ENCODE measurements at places on chromosomes 12 and 14. TPM values are rescaled to one million over a fixed set of nuclear protein-coding genes. Genes with fewer than 3 reads are reported as not detected.

- H3K27me3 ChIP-seq = no peaks in the 10 kb centered on the region
- peak overlapping the region; percentile 99 for H3K4me3 ChIP-seq
- no peaks in the 10 kb centered on the region for H3K36me3 ChIP-seq
Observed at GRCh38 chr12:6925540-6926279, 2.0 kb upstream of the ATN1 start.

DNA sequence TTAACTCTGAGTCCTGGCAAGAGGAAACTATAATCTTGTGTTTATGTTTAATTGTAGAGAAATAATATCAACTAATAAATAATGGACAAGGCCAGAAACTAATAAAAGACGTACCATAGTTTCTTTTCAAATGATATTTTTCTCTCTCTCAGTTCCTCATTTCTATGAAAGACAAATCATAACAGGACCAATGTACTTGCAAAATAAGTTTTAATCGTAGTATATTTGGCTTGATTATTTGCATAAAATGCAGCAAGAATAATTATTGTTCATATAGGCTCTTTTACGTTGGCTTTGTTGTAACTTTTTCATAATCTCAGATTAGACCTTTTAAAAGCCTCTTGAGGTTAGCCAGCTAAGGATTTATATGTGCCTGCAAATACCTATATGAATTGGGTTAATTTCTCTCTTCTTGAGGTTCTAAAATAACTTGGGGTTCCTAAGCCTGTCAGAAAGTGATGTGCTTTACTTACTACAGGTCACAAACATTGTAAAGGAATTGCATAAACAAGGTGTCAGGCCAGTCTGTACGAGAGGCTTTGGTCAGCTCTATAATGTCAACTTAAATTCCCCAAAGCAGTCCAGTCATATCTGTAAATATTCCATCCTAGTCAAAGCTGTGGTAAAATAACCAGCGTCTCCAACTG, 152.8 kb upstream of the PTPRQ start:
- H3K27me3 ChIP-seq = no peaks in the 10 kb centered on the region
- no peak overlapping the region for H3K4me3 ChIP-seq
- DNase-seq = no peak
- H3K27ac ChIP-seq = no peak overlapping the region
- no peaks in the 10 kb centered on the region for H3K36me3 ChIP-seq

- H3K36me3 ChIP-seq = peaks cover 46% of the 10 kb centered on the region
- no peaks in the 10 kb centered on the region for H3K27me3 ChIP-seq
- no peak overlapping the region for H3K4me3 ChIP-seq
- no peaks in the 10 kb centered on the region for H3K4me1 ChIP-seq
- H3K27ac ChIP-seq = no peak overlapping the region
Observed at GRCh38 chr12:117158911-117159553, 31.2 kb downstream of the FBXO21 start.

DNA sequence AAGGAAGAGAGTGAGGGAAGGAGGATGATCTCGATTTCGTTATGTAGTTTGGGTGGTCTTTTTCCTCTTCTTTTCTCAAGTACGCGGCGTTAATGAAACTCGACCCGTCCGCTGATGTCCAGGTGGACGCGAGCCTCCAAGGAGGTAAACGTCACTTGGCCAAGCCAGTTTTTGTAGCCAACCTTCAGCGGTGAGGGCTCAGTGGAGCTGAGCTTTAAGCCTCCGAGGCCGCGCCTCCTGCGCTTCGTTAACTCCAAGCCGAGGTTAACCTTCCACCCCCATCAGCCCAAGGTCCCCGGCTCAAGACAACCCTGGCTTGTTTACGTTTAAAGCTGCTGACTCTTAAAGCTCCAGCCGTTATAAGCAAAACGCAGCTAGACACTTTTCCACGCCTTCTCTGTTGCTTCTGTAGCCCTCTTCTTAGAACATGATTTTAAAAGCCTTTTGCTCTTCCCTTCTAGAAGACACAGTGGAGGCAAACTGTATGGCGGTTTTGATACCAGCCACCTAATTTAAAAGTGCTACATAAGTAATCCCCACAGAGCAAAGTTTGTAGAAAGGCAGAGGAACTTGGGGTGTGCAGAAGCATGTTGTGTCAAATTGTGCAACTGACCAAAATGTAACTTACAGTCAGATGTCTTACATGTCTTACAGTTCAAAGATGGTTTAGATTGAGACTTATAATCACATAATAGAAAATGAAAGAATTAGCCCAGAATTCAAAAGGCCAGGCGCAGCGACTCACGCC, 923 bp upstream of the ITPR2 start:
- no peaks in the 10 kb centered on the region for H3K27me3 ChIP-seq
- H3K4me1 ChIP-seq = peaks cover 33% of the 10 kb centered on the region
- peak overlapping the region; percentile 75 for H3K4me3 ChIP-seq

DNA sequence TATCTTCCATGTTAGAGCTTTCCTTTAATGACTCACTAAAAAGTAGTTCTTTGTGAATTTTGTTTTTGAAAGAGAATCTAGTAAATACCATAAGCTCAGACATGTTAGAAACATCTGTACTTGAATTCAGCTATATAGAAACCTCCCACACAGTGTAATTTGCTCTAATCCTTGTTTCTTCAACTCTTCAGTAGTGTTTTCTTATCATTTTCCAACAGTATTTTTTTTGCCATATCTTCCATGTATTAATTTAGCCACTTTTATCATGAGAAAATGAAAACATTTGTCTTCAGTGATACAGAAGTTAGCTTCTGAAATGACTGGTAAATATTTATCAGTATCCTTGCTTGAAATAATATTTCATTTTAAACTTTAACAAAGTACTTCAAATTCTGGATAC, 73.6 kb downstream of the ARID2 start:
- no peak overlapping the region for H3K4me3 ChIP-seq
- no peak overlapping the region for H3K27ac ChIP-seq
- DNase-seq = no peak
- H3K27me3 ChIP-seq = no peaks in the 10 kb centered on the region
- H3K4me1 ChIP-seq = peaks cover 6% of the 10 kb centered on the region

DNA sequence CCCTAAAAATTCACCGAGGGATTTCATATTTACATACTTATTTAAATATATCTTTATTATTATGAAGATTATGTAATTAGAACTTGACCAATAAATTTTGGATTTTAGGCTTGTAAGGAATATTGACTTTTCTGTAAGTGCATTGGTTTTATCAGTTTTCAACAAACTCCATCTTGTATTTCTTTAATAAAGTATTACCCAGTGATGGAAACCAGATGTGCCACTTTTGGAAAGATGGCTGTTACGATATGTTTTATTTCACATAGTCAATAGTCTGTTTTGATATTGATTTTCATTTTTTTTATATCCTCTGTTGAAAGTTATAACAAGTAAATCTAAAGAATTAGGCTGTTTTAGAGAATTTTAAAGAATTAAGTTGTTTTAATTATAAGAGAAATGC, 1.8 kb downstream of the MON2 start:
- peaks cover 17% of the 10 kb centered on the region for H3K4me1 ChIP-seq
- no peak for DNase-seq
- no peak overlapping the region for H3K4me3 ChIP-seq
- H3K36me3 ChIP-seq = no peaks in the 10 kb centered on the region
- no peaks in the 10 kb centered on the region for H3K27me3 ChIP-seq

- peaks cover 9% of the 10 kb centered on the region for H3K36me3 ChIP-seq
- H3K4me3 ChIP-seq = no peak overlapping the region
- no peak for DNase-seq
- H3K27ac ChIP-seq = no peak overlapping the region
Observed at GRCh38 chr12:14878488-14878887, 7.2 kb downstream of the MGP start.

DNA sequence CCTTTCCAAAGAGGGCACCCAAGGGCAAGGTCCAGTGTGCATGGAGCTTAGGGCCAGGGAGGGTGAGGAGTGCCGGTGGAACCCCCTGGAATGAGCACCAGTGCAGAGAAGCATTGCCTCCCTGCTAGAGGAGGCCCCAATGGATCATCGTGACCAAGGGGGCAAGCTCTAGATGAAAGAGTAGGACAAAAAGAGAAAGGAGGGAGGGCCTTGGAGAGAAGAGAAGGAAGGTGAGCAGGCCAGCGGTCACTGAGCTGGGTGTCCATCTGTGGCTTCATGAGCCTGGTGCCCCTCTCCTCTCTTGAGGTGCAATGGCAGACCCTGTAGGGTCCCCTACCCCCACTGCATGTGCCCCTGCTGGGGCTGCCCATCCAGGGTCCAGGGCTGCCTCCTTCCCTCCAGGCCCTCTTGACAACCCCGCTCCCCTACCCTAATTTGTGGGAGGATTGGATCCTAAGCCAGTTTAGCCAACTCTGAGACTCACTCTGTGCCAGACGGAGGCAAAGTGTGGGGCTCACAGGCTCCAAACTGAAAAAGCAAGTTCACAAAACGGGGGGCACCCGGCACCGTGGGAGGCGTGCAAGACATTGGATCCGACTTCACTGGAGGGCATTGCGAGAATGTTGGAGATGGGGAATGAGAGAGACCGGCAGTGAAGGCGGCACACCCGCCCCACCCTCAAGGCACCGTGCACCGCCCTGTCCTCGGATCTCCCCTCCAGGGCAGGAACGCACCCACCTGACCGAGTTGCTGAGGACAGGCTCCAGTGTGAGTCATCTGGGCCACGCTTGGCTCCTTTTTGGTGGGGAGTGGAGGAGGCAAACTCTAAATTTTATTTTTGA, 207.5 kb downstream of the KIF26A start:
- no peaks in the 10 kb centered on the region for H3K36me3 ChIP-seq
- DNase-seq = peak; percentile 58

DNA sequence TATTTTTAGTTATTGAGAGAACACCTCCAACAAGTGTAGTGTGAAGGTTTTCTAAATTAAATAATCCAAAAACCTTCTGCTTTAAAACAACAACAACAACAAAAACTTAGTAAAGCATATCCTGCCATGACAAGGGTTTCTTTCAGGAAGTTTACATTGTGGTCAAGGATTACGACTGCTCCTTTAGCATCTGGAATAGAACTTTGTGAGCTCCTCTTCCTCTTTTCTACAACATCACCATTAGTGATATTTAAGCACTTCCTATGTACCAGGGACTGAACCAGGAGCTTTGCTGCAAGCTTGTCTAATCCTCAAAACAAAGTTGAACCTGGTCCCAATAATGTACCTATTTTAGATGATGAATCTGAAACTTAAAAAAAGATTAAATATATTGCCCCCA, 315.4 kb upstream of the KITLG start:
- H3K27me3 ChIP-seq = no peaks in the 10 kb centered on the region
- H3K4me1 ChIP-seq = no peaks in the 10 kb centered on the region
- no peak overlapping the region for H3K4me3 ChIP-seq
- no peak overlapping the region for H3K27ac ChIP-seq

DNA sequence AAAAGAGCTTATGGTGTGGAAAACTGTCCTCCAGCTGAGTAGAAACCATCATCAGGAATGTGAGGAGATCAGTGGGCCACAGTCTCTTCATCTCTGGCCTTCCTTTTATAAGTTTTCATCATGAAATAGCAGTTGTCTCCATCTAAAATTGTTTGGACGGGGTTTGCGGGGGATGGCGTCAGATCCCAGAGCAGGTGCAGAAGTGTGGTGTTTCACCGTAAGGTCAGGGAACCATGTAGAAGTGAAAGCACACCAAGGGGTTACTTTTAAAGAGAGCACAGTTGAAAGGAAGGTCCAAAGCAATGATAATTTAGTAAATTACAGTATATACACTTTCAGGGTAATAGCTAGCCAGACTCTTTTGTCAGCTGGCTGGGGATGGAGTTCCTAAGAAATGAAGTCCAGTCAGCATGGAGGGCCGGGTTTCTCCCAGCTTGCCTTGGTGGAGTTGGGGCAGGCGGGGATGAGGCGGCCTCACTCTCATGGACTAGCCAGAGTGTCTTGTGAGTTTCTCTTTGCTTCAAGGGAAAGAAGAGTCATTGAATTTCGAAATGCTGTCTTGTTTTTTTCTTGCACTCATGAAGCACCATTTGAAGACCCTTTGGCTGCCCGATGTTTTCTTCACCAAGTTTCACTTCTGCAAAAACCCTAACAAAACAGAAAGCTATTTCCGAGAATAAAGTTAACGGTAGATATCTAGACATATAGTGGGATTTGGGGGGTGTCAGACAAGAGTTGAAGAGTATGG, 100.6 kb downstream of the ETV6 start:
- peaks cover 51% of the 10 kb centered on the region for H3K4me1 ChIP-seq
- DNase-seq = no peak
- H3K4me3 ChIP-seq = no peak overlapping the region
- peak overlapping the region; percentile 92 for H3K27ac ChIP-seq
- no peaks in the 10 kb centered on the region for H3K27me3 ChIP-seq

DNA sequence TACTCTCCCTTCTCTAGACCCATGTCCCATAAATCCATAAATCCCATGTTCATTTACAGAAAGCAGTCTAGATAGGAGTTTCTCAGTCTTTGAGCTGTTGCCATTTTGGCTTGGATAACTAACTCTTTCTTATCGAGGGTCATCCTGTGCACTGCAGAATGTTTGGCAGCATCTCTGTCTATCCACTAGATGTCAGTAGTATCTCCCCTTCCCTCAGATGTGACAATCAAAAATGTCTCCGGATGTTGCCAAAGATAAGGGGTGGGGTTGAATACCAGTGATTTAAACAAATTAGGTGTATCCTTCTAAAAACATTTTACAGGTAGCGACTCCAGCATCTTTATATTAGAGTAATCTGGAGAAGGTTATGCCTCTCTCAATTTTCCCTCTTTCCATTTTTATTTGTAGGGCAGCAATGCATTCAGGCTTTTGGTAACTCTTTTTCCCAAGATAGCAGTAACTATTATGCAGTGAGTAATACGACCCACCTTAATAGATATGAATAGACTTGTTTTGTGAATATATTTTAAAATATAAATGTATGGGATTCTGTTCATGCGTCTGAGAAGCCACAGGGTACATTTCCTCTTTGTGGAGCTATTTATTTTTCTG, 100.7 kb downstream of the LRRK2 start:
- no peak for DNase-seq
- H3K27me3 ChIP-seq = no peaks in the 10 kb centered on the region
- H3K27ac ChIP-seq = no peak overlapping the region
- no peaks in the 10 kb centered on the region for H3K4me1 ChIP-seq
- peaks cover 3% of the 10 kb centered on the region for H3K36me3 ChIP-seq
- no peak overlapping the region for H3K4me3 ChIP-seq

DNA sequence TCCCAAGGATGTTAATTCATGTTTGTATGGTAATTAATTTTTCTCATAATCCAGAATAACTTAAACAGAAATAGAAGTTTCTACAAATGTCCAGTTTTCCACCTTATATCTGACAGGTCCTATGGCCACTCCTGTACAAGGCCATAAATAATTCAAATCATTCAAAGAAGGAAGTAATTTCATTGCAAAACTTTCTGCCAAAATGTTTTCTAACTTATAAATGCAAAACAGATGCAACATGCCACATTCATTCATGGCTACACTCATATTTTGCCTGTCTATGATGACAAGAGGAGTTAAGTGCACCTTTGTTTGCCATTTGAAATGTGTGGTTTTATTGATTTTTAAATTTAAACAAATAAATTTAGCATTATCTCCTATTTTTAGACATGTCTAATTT, 34.4 kb downstream of the ITPR2 start:
- H3K4me3 ChIP-seq = no peak overlapping the region
- no peaks in the 10 kb centered on the region for H3K27me3 ChIP-seq
- no peak overlapping the region for H3K27ac ChIP-seq
- no peak for DNase-seq
- peaks cover 33% of the 10 kb centered on the region for H3K4me1 ChIP-seq
- H3K36me3 ChIP-seq = no peaks in the 10 kb centered on the region

- H3K4me1 ChIP-seq = no peaks in the 10 kb centered on the region
- no peak overlapping the region for H3K4me3 ChIP-seq
- H3K27me3 ChIP-seq = no peaks in the 10 kb centered on the region
- H3K27ac ChIP-seq = no peak overlapping the region
- no peak for DNase-seq
Observed at GRCh38 chr12:43921666-43922337, 85.9 kb downstream of the TMEM117 start.

DLK1 gene
- total RNA-seq = not detected

LARP4 gene
- 61.9 TPM for total RNA-seq

SPSB2 gene
- total RNA-seq = 10.5 TPM

FOXN4 gene
- total RNA-seq = not detected

POTEM gene
- not detected for total RNA-seq

All from sigmoid colon (tissue), 7 donors.